ENCODE measurements at places on chromosomes 12 and 14.

DNA sequence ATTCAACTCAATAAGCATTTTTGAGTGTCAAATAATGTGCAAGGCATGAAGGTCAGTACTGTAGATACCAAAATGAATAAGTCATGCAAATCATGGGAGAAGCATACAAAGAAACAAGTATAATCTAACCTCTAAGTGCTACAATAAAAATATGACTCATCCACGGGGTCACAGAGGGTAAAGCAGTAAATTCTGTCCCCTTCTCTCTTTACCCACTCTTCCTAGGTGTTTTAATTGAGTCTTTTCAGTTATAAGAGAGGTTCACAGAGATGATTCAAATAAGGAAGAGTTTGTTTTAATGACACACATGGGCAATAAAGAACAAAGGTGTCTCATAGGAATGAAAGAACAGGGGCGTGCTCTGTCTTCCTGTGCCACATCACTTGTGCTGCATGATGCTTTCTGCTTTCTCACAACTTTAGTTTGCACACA lies 71.5 kb upstream of the DAAM1 start:
- DNase-seq: no peak

DNA sequence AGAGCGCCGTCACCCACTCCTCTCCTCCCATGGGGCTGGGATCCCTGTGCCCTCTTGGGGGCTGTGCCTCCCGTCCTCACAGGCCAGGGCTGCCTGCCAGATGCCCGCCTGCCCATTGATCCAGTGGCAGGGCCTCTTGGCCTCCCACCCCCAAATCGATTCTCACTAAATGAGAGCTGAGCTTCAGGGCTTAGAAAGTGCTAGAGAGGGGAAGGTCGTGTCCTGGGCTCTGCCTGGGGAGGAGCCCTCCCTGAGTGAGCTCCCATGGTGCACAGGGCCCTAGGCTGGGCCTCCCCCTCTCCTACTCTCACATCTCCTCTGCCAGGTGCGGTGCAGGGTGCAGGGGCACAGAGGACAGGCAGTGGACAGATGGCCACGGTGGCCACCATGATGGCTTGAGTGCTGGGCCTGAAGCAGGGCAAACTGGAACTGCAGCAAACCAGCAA lies 9.2 kb downstream of the BEGAIN start:
- no peak for DNase-seq

GRCh38 chr14:90839024-90839888 lies 23.0 kb upstream of the TTC7B start:
- no peak for DNase-seq

- no peak for DNase-seq
Measured at GRCh38 chr12:107731366-107731765, 29.6 kb downstream of the PRDM4 start.

- DNase-seq: no peak
Measured at GRCh38 chr12:109689426-109689825, 24.2 kb upstream of the FAM222A start.

- DNase-seq: no peak
Measured at GRCh38 chr12:69684466-69684865, 14.6 kb downstream of the BEST3 start.

DNA sequence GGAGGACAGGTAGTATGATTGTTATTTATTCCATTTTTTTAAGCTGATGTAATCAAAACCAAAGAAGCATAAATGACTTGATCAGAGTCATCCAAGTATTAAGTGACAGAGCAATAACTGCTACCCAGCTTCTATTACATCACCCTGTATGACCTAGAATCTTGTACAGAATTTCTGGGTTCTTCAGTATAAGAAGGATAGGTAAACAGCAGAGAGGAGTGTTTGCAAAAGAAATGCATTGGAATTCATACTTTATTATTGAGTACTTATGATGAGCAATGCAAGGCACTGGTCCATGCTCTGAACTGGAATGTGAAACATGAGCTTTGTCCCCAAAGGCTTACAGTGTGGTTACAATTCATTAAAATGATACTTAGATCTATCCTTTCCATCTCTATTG lies 916.8 kb downstream of the DIO2 start:
- no peak for DNase-seq

- DNase-seq: no peak
Measured at GRCh38 chr12:19201661-19202060, 72.1 kb downstream of the PLEKHA5 start.
